Stimulated activated CD8-positive, alpha-beta memory T cell treated with anti-CD3 and anti-CD28 coated beads, Interleukin-4, amount 100 ng/mL, for 1 hour (primary cell): ENCODE measurements at places on chromosomes 6 and 20.

DNA sequence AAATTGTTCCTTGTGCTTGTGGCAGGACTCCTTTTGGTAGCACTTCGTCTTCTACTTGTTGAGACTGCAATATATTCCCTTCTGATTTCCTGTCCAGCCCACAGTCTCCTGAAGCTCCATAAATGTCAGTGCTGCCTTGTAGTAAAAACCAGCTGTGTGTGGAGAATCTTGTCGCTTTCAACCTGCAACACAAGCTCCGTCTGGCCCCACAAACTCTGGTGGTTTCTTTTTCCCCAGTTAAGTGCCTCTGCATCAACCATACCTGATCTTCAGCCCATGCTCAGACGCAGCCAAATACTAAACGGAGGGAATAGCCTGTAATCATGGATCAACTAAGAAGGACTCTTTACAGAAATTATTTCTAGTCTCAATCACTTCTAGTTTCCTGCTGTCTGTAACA is 1133.3 kb upstream of the ADGRB3 start:
- DNase-seq: no peak

DNA sequence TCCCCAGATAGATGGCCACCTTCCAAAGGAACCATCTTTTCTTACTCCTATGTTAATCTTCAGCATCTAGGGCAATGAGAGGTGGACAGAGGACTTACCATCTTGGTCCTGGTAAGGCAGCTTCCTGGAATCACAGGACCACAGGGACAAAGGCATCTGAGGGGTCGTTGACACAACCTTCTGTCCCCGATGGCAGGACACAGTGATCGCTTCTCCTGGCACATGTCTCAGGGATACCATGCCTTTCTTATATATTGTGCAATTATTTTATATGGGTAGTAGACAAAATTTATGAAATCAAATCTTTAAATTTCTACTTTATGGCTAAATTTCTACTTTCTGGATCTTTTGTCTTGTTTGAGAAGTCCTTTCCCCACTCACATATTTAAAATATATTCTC is 20.1 kb downstream of the SERPINB1 start:
- no peak for DNase-seq

DNA sequence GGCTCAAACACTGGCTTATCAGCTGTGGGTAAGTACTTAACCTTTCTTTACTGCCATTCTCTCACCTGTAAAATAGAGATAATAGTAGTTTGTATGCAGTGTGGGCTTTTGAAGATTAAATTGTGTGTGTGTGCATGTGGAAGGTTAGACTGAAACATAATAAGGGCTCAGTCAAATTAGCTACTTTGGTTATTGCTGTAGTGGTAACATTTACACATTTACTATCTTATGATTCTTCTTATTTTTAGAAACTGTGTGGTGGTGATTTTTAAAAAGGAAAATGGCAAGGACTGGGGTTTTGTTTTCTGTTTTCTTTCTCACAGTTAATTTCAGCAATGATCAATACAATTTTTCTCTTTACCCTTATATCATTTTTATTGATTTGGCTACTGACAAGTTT is 206.9 kb downstream of the NKAIN2 start:
- no peak for DNase-seq

- DNase-seq: no peak
These were observed 48.5 kb upstream of the EDN1 start for GRCh38 chr6:12241493-12242175.

DNA sequence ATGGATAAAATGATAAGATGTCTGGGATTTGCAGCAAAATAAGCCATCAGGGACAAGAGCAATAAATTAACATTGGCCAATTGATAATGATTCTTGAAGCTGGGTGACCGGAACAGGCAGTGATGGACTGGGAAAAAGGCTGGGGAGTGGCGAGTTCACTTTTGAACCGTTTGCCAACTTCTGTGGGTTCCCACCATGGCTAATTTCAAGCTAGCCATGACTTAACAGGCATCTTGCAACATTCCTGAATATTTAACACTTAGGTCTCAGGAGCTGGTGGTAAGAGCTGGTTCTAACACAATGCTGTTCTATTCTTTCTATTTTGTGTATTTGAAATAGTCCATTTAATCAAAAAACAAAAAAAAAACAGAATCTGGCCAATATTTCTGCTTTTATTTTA is 37.6 kb upstream of the CD83 start:
- DNase-seq: no peak

DNA sequence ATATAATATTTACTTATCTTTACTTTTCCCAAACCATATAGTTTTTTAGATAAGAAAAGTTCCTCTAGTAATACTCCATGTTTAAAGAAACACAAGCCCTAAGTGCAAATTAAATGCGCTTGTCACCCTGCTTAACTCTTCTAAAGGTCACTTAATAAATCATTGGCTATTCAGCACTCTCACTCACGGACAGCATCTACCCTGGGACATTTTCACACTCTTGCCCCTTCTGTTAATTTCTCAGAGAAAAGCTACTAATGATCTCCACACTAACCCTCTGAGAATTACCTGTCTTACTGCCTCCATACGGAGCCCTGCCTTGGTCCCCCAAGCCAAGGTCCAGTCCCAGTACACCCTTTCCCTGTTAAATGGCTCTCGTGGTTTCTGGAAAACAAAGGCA is 102.2 kb downstream of the NRN1 start:
- no peak for DNase-seq

DNA sequence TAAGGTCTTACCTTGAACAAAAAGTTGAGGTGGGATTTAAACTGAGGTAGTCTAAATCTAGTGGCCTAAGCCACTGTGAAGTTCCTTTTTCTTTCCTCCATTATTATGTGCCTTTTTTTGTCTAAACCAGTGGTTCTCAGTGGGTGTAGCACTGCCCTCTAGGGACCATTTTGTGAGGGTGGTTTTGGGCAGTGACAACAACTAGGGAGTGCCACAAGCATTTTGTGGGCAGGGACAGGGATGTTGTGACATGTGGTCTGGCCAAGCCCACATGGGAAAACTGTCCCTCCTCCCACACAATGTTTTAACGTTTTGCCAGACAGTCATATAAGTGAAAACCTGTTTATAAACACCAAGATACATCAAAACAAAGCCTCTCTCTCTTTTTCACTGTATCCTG is 899.4 kb upstream of the FLRT3 start:
- DNase-seq: no peak

DNA sequence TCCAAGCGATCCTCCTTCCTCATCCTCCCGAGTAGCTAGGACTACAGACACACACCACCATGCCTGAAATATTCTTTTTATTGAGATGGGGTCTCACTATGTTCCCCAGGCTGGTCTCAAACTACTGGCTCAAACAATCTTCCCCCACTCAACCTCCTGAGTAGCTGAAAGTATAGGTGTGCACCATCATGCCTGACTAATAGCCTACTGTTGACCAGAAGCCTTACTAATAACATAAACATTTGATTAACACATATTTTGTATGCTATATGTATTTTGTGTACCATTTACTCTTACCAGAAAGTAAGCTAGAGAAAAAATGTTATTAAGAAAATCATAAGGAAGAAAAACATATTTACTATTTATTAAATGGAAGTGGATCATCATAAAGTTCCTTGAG is 11.9 kb upstream of the WFDC10A start:
- DNase-seq: no peak

- no peak for DNase-seq
These were observed 12.4 kb upstream of the MYL9 start for GRCh38 chr20:36528875-36529417.

DNA sequence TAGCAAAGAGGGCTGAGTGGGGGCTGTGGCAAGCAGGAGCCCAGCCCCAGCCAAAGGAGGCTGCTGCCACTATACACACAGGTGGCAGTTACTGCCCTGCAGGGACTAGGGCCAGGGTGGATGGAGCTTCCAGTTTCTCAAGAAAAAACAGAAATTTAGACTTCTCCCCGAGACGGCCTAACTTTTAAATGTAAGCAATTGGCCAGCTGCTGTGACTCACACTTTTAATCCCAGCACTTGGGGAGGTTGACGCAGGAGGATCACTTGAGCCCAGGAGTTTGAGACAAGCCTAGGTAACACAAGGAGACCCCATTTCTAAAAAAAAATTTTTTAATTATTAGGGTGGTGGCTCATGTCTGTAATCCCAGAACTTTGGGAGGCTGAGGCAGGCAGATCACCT is 98.2 kb upstream of the NFATC2 start:
- no peak for DNase-seq

- no peak for DNase-seq
These were observed 76.5 kb downstream of the GJA10 start for GRCh38 chr6:89970609-89971337.

- no peak for DNase-seq
These were observed 225.9 kb downstream of the MAFB start for GRCh38 chr20:40463171-40463570.

DNA sequence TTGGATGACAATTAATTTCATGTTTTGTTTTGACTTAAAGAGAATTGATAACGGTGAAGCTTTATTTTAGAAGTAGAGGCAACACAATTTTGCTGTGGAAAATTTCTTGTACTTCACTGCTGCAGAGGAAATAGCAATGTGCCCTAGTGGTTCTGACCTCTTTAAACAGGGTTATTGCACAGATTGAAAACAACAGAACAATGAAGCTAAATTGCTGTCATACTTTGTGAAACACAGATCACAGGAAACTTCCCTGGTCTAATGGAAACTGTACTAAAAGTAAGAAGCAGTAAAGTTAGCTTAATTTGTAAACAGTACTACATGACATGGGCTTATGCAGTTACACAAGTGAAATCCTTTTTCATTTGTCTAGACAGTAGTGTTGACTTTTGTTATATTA is 31.3 kb downstream of the OR2A4 start:
- DNase-seq: no peak

DNA sequence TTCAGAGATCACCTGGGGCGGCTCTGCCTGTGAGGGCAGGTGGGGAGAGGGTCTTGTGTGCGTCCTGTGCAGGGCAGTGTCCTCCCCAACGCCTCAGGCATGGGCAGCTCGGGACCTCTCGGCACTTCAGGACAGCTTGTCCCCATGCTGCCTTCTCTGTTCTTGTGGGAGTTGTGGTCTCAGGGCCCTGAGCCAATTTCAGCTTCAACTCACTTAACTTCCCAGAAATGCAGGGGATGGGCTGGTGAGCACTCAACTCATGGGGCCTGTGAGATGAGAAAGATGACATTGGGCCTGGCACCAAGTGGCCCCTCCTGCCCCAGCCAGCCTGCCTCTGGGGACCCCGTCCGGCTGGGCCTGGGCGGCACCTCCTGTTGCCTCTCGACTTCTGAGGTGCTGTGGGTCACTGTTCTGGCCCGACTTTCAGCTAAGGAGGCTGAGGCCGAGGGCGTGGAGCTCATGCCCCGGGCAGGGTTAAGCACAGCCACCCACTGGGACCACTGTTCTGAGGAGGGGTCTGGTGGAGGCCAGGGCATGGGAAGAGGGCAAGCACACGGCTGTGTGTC is 6.7 kb downstream of the RGS19 start:
- DNase-seq: no peak

GRCh38 chr20:57785061-57785460 is 75.2 kb upstream of the PMEPA1 start:
- no peak for DNase-seq

DNA sequence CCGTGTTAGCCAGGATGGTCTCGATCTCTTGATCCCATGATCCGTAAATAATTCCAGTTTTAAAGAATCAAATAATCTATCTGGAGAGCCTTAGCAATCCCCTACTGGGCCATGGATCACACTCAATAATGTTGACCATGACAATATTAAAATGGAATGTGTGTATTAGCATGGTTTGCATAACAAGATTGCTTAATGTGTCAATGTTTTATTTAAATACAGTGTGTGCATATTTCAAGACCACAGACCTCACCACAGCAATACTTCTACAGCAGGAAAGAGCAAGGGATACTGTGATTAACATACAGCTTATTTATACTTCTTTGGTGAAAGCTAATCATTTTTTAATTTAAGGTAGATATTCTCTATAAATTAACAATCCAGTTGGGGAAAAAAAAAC is 470.4 kb downstream of the TFAP2B start:
- DNase-seq: no peak

DNA sequence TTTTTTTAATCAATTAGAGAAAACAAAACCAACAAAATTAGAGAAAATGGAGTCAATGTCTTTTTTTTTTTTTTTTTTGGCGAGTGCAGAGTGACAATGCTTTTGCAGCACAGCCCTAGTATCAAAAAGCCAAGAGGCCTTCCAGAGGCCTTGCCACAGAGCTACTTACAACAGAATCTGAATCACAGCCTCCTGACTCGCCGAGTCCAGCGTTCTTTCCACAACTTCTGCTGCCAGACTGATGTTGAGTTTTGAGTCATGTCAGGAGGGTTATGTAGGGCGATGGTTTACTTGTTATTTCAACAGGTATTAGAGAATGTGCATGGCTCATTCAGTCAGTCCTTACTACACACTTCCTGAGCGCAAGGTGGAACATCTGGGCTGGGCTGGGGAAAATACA is 88.6 kb downstream of the FNDC1 start:
- no peak for DNase-seq

- DNase-seq: no peak
These were observed 47.4 kb downstream of the NOX3 start for GRCh38 chr6:155408231-155408630.

GRCh38 chr20:18676396-18676795 is 88.5 kb downstream of the DTD1 start:
- no peak for DNase-seq

GRCh38 chr20:49368596-49368995 is 90.7 kb upstream of the ZNFX1 start:
- DNase-seq: no peak

- DNase-seq: no peak
These were observed 56.9 kb downstream of the CD164 start for GRCh38 chr6:109325400-109325801.

GRCh38 chr20:39112178-39112743 is 150.1 kb downstream of the DHX35 start:
- DNase-seq: no peak

GRCh38 chr6:19719691-19720128 is 117.5 kb upstream of the ID4 start:
- DNase-seq: no peak

GRCh38 chr6:39347206-39347605 is 24.7 kb upstream of the KCNK16 start:
- no peak for DNase-seq

- no peak for DNase-seq
These were observed 85.6 kb downstream of the MYB start for GRCh38 chr6:135266675-135267074.

GRCh38 chr6:23073821-23074220 is 504.5 kb downstream of the HDGFL1 start:
- DNase-seq: no peak

DNA sequence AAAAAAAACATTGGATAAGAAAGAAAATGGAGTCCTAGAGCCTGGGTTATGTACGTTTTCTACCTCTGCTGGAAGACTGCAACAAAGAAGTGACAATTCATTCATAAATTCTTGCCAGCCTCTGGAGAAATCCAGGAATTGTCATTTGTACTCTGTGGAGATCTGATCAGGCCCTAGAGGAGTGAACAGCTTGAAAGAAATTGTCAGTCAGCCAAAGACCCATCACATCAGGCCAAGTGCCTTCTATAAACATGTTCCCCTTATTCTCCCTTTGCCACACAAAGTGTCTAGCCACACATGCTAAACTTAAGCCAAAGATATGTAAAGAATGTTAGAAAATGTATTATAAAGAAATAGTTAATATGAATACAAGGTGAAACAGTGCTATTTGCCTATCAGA is 152.4 kb downstream of the ADAT2 start:
- DNase-seq: no peak
